Fibroblast of the aortic adventitia (primary cell): ENCODE measurements at places on chromosomes 6 and 20. TPM values are rescaled to one million over a fixed set of nuclear protein-coding genes. Genes with fewer than 3 reads are reported as not detected.

The UBE3D gene
- 7.0 and 16.2 TPM in 2 replicates for total RNA-seq

The LCA5 gene
- 7.4 and 12.1 TPM in 2 replicates for total RNA-seq

The CRISP3 gene
- total RNA-seq: not detected in 2 replicates

The OXT gene
- not detected in 2 replicates for total RNA-seq

The KHDRBS2 gene
- not detected in 2 replicates for total RNA-seq

The HLA-G gene
- not detected in 2 replicates for total RNA-seq

The CPNE5 gene
- total RNA-seq: 0.16 and 0.18 TPM in 2 replicates

The FARS2 gene
- total RNA-seq: 7.6 and 25.5 TPM in 2 replicates

The SSTR4 gene
- not detected in 2 replicates for total RNA-seq

The SIRPB2 gene
- not detected in 2 replicates for total RNA-seq

The SLC22A2 gene
- total RNA-seq: not detected in 2 replicates

The TTI1 gene
- total RNA-seq: 4.3 and 26.0 TPM in 2 replicates

The PRL gene
- not detected in 2 replicates for total RNA-seq

The CLVS2 gene
- not detected in 2 replicates for total RNA-seq

The WFDC2 gene
- not detected in 2 replicates for total RNA-seq

The FAM209A gene
- total RNA-seq: not detected in 2 replicates

The TFAP2C gene
- total RNA-seq: 0.08 TPM in 1 of 2 replicates, not detected in the other
